ENCODE measurements at places on chromosomes 4 and X. TPM values are rescaled to one million over a fixed set of nuclear protein-coding genes. Genes with fewer than 3 reads are reported as not detected.

The AKAP14 gene
- not detected for total RNA-seq

The AFP gene
- not detected for total RNA-seq

The RAB9B gene
- 0.76 TPM for total RNA-seq

The LPAR4 gene
- total RNA-seq = not detected

The FGFBP2 gene
- not detected for total RNA-seq

The CT83 gene
- not detected for total RNA-seq

The HTRA3 gene
- 4.6 TPM for total RNA-seq

The PAGE2B gene
- total RNA-seq = not detected

The ADH1C gene
- not detected for total RNA-seq

The GRIA3 gene
- not detected for total RNA-seq

The TLR6 gene
- 2.3 TPM for total RNA-seq

The P2RY10 gene
- not detected for total RNA-seq

The HELT gene
- total RNA-seq = not detected

The FGF13 gene
- total RNA-seq = 43.1 TPM

The IL3RA gene
- total RNA-seq = 22.4 TPM

The HPGD gene
- not detected for total RNA-seq

The MAGEA12 gene
- total RNA-seq = not detected

The PABPC4L gene
- total RNA-seq = 0.98 TPM

The TMEM31 gene
- not detected for total RNA-seq

The SULT1E1 gene
- total RNA-seq = 23.8 TPM

The FMR1NB gene
- not detected for total RNA-seq

The MAGEA6 gene
- total RNA-seq = not detected

The IQCM gene
- total RNA-seq = not detected

The PACRGL gene
- 17.0 TPM for total RNA-seq

The SATL1 gene
- total RNA-seq = not detected

The SPANXA2 gene
- total RNA-seq = not detected

The GPRASP3 gene
- total RNA-seq = 3.9 TPM

The SOD3 gene
- total RNA-seq = not detected

The ZNF711 gene
- 3.9 TPM for total RNA-seq

The CFAP99 gene
- total RNA-seq = 0.19 TPM

The ARHGEF38 gene
- not detected for total RNA-seq

The USP27X gene
- total RNA-seq = 3.9 TPM

The ANOS1 gene
- total RNA-seq = 4.2 TPM

The HTR2C gene
- total RNA-seq = not detected

The TLL1 gene
- 15.7 TPM for total RNA-seq

All from vein endothelial cell (primary cell).